ENCODE measurements at places on chromosomes 6 and 20.

DNA sequence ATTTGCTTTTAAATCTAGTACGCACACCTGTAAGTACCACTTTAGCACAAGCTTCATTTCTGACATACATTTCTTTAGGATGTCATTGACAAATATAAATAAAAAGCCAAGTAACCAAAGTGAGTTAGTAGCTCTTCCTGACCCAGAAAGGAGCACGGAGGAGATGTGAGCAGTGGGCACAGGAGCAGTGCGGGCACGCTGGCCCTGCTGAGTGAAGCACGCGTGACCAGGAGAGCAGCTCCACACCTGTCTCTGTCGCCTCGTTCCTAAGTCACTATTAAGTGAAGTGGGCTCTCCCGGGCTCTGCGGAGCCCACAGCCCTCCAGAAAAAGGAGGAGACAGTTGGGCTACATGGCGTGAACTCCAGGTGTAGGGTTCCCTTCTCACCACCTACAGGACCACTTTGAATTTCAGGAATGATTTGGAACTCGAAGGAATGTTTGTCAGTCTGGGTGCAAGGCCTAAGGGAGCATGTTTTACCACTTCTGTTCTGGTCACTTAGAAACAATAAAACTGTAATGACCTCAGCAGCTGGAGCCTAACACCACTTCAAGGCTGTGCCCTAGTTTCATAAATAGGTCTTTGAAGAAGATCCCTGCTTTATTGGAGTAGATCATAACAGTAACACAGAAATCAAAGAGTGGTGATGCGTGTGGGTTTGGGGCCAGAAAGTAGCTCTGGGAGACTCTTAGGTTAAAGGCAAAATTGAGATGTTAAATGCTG is 95.9 kb downstream of the FAM120B start:
- DNase-seq = no peak

DNA sequence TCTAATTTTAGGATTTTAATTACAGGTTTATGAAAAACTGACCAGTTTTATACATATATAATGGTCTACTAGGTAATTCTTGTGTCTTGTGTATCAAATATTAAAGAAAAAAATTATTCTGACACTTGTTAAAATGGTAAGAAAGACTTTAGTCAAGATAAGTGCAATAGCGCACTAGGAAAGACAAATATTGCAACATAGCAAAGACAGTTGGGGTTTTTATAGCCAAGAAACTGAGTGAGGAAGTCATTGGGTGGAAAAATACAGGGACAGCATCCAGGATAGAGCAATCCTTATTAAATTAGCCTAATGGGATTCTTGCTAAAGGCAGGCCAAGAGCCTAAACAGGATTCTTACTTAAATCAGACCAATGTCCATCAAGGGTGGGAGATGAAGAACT is 71.1 kb downstream of the ROS1 start:
- DNase-seq = no peak

DNA sequence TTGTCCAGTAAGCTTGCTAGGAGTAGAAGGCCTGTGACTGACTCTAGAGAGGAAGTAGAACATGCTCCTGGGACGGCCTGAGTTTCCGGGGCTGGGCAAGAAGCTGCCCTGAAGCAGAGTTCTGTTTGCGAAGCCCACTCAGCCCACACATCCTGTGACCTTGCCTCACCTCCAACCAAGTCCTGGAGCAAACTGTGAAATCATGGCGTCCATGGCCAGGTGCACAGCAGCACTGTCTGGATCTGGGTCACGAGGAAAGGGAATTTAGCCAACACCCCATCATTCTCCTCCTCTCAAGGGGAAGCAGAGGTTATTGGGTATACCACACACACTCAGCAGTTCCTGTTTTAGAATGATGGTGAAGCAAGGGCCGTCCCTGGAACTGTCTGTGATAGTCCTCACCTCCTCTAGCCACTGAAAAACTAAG is 87.5 kb downstream of the CRYBG1 start:
- DNase-seq = no peak

DNA sequence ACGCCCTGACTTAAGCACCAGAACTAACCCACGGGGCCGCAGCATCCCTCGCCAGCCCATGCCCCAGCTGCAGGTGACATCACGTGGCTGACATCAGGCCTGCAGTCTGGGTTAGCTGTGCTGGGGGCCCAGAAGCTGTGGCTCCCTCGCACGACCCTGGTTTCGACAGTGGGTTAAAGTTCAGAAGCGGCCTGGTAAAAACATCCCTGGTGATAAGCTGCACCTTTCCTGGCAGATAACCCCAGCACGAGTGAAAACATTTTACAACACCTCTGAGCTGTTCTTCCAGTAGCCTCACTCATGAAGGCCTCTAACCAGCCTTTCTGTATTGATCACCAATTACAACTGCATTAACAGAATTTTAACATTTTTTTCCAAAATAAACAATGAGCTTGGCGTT is 136.4 kb upstream of the RREB1 start:
- no peak for DNase-seq

- DNase-seq = no peak
These were observed 113.1 kb downstream of the FOXA2 start for GRCh38 chr20:22471156-22471836.

- DNase-seq = peak; percentile 77
These were observed 902 bp downstream of the SAMHD1 start for GRCh38 chr20:36950414-36951197.

- DNase-seq = no peak
These were observed 13.8 kb upstream of the POPDC3 start for GRCh38 chr6:105193647-105194046.

DNA sequence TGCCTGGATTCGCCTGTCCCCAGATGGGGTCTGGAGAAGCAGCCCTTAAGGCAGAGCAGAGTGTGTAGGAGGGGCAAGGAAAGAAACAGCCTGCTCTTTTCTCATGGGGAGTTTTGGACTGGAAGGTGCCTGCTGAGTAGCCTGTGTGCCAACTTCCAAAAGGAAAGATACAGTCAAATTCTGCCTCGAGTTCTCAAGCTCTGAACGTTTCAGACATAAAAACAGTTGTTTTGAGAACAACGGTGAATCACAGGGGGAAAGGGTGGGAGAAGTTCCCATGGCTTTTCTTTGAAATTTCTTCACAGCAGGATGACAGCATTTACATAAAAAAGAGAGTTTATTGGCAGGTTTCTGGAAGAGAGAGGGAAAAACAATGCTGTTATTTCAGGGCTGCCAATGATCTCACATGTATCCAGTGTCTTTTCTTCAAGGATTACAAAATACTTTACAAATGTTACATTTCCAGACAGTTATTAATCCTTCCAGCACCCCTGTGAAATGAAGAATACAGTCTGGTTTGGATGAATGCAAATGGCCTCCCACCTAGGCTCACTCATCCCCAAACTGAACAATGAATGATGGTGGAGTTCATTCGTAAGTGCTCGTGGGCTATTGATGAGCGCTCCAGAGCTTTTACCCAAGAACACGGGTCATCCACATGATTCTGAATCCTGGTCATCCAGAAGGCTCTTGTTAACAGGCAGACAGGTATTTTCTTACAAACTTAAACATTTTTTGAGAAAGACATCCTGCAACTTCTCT is 33.8 kb upstream of the ECI2 start:
- DNase-seq = no peak

DNA sequence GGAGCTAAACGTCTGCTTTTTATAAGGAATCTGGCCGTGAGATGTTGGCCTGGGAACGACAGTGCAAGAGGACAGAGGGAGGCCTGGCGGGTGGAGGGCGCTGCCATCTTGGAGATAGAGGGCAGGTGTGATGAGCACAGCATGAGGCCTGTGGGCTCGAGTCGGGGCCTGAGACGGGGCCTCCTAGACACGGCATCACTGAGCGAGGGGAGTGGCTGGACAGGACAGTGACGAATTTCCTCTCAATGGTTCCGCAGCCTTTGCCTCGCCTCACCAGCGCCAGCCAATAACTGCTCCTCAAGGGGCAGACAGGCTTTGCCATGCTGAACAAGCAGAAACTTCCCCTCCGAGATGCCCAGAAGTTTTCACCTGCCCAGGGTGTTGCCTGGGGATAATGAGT is 376.7 kb downstream of the THBS2 start:
- no peak for DNase-seq

DNA sequence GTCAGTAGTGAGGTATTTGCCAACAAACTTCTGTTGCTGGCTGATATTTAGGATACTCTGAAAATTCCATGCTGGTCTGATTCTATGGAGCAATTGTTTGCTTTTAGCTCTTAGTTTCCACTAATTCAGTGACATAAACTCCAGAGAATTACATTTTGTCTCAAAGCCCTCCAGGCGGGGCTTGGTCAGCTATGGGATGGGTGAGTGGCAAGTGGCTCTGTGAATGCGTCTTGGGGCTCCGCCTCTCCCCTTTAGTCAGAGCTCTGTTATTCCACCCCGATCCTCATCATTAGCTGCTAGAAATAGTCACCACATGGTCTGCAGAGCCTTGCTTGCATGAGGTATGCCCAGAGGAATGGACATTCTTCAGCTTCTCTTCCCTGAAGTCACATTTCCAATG is 540.6 kb downstream of the QKI start:
- DNase-seq = no peak

DNA sequence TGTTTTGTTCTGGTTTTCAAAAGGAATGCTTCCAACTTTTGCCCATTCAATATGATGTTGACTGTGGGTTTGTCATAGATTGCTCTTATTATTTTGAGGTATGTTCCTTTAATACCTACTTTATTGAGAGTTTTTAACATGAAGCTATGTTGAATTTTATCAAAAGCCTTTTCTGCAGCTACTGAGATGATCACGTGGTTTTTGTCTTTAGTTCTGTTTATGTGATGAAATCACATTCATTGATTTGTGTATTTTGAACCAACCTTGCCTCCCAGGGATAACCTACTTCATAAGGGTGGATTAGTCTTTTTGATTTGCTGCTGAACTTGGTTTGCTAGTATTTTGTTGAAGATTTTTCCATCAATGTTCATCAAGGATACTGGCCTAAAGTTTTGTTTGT is 92.7 kb upstream of the TCF21 start:
- DNase-seq = no peak

GRCh38 chr20:2300420-2300819 is 4.6 kb downstream of the TGM3 start:
- DNase-seq = no peak

- no peak for DNase-seq
These were observed 52.6 kb upstream of the DACT2 start for GRCh38 chr6:168371981-168372711.

- DNase-seq = no peak
These were observed 272.8 kb upstream of the SLC35B3 start for GRCh38 chr6:8707956-8708772.

- no peak for DNase-seq
These were observed 83.3 kb downstream of the DCDC2 start for GRCh38 chr6:24274441-24275083.

GRCh38 chr6:116402108-116402937 is 31.6 kb downstream of the DSE start:
- no peak for DNase-seq

GRCh38 chr6:38284802-38285394 is 354.8 kb downstream of the BTBD9 start:
- DNase-seq = no peak

DNA sequence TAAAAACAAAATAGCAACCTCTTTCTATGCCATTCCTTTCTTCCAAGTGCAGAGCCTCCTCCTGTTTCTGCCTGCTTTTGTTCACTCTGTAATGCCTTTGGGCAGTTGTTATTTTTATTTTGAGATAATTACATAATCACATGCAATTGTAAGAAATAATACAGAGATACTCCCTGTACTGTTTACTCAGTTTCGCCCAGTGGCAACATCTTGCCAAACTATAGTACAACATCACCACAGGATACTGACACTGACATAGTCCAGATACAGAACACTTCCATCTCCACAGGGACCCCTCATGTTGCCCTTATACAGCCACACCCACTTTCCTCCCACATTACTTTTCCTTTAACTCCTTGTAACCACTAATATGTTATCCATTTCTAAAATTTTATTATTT is 59.7 kb downstream of the BANF2 start:
- DNase-seq = no peak

GRCh38 chr20:2261046-2261485 is 34.7 kb upstream of the TGM3 start:
- DNase-seq = no peak
